NCI-H2081 treated with DMSO at 0.1 percent for 48 hours (cell line): ENCODE measurements at places on chromosomes 7 and 10.

- no peak for DNase-seq
These were observed 56.7 kb downstream of the EGFR start for GRCh38 chr7:55075464-55076021.

DNA sequence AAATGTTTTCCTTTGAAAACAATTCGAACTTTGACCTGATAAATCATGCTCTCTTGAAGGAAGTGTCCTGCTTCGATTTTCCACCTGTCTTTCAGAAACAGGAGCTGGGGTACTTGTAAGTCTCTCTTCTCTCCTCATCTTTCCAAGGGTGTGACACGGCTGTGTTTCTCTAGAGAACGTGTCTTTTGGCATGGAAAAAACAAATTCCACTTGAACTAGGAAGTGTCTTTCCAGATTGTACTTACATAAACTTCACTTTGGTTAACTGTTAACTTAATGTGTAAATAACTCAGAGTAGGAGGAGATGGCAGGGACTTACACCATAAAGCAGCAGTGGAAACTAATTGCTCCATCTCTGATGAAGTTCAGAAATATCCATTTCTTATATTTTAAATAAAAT is 4.2 kb upstream of the CALCR start:
- DNase-seq: no peak

DNA sequence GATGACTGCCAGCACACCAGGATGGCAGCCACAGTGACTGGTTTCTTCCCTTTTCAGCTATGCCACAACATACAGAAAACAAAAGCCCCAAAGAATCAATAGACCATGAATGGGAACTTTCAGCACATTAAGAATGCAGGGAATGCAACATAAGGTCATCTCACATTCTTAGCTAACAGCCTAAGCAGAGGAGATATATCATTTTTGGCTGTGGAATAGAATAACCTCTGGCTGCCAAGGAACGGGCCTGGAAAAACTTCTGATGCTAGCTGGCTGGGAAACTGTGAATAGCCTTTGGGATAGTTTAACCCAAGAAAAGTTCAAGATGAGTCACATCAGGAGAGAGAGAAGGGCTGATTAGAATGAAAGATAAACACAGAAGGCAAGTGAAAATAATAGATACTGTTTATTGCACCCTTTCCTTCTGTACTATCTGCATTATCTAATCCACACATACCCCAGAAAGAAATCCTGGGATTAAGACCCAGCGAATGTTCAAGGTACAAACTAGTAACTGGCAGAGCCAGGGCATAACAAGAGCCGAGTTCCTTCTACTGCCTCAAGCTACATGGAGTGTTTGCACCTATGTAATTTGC is 169.2 kb downstream of the SEMA3A start:
- no peak for DNase-seq

GRCh38 chr10:128714644-128715415 is 588.6 kb upstream of the MKI67 start:
- DNase-seq: no peak

DNA sequence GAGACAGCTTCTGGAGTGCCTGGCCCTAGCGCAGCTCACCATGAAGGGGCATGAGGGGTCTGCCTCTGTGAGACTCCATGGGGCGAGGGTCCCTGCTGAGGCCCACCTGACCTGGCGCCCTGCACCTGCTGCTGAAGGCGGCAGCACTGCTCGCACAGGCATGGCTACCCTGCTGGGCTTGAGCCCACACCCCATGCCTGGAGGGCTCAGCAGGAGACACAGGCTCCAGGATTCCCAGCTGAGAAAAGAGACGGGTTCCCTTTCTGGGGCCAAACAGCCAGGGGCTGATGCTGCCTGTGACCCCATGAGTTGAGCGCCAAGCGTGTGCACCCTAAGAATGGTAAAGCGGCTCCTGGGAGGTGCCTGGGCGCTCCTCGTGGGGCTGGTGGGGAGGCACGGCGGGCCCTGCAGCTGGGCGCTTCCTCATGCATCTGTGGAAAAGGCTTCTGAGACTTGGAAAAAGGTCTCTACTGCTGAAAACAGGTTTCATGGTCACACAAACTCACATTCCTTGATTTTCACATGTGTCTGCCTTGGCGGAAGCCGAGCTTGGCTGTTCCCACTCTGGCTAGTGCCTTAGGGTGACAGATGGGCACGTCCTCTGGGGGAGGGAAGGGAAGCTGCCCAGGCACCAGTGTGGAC is 233.4 kb downstream of the ZMYND11 start:
- DNase-seq: no peak

DNA sequence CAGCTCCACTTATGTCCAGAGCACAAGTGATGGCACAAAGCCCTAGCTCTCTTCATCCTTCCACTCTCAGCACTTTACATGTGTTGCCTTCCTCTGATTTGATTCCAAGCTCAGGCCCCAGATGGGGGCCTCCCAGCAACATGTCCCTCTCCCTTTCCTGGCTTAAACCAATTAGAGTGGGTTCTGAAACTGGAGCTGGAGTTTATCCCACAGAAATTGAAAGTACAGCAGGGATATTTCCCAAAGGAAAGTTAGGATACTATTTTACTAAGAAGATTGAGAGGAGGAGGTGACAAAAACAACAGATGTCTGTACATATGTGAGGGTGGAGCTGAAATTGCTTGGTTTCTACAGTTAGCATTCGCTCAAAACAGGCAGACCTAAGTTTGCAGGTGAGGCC is 724.6 kb downstream of the AUTS2 start:
- no peak for DNase-seq

- no peak for DNase-seq
These were observed 25.3 kb downstream of the DENND11 start for GRCh38 chr7:141676618-141677017.

DNA sequence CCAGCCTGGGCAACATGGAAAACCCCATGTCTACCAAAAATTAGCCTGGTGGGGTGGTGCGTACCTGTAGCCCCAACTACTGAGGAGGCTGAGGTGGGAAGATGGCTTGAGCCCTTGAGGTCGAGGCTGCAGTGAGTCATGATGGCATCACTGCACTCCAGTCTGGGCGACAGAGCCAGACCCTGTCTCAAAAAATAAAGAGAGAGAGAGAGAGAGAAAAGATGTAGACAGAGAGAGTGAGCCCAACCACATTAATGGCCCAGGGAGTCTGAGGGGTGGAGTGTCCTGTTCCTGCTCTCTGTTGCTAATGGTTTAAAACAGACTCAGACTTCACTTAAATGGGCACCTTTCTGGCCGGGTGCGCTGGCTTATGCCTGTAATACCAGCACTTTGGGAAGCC is 455.7 kb upstream of the GALNT17 start:
- DNase-seq: no peak

DNA sequence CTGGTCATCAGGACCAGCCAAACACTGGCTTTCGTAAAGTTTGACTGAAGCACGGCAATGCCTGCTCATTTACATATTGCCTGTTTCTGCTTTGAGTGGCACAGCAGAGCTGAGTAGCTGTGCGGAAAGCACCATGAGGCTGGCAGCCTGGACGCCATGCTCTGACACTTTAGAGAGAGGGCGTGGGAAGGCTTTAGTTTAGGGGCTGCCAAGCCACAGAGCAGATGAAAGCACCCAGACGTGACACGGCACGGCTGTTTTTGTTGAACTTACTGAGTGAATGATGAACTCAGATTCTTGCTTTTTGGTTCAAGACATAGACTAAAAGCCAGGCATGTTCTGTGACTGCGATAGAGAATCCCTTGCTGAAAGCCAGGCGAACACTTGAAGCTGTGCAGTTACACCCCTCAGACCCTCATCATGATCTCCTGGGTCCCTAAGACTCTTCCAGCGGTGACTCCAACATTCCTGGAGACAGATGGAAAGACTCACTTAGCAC is 182.1 kb downstream of the ZMYND11 start:
- no peak for DNase-seq

DNA sequence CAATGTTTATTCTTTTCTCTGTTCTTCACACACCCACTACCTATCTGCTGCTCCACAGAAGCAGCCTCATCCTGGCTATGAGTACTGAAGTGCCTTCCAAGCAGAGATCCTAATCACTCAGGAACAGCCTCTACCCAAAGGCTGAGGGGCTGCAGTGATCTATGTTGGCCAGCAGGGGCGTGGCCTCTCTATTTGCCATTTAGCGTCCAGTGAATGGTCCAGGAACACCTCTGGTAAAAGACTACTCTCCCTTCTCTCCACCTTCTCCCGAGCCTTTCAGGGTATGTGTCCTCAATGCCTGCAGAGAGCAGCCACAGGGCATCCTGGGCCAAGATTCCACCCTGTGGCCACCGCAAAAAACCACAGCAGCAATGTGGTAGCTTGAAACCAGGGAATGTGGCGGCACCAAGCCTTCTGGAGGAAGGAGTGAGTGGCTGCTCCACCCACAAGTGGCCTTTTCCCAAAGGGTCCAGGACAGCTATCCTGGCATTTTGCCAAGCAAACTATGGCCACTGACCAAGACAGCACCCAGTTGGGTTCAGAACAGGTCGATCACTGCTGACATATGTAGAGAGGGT is 70.9 kb downstream of the SYPL1 start:
- DNase-seq: no peak

GRCh38 chr10:1180836-1181235 is 124.7 kb downstream of the WDR37 start:
- no peak for DNase-seq

DNA sequence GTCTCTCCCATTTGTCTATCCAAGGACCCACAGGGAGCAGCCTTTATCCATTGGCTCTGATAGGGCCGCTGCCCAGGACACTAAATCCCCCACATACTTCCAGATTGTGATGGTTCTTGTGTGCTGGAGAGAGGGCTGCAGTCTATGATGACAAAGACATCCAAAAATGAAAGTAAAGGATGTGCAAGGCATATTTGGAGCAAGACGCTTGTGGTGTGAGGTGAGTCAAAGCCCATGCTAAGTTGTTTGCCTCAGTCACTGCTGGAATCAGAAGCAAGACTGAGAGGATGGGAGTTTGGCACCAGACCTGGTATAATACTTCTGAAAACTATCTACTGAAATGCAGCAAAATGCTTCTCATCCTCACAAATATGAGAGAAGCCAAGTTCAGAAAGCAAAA is 22.7 kb downstream of the ZNF22 start:
- no peak for DNase-seq

GRCh38 chr10:4663162-4663992 is 162.6 kb upstream of the AKR1E2 start:
- DNase-seq: no peak

DNA sequence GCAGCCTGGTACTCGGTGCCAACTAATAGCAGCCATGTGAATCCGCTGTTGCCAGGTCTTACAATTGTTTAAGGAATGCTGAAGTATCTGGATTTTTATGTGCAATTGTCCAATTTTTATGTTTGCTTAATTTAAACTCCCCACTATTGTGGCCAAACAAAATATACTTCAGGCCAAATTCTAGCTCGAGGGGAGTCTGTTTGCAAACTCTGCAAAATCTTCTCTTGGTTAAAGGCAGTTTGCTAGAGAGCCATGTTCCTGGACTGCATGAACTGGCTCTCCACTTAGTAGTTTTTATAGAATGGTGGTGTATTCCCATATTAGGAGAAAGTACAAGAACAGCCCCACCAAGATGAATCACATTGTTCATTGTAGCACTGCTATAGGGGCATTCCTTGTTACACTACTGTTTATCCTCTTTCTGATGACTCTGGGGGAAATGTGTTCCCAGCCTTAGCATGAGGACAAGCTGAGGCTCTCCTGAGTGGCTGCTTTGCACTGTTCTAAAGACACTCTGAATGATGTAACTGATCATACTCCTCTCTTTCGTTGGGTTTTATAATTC is 178.0 kb upstream of the GLI3 start:
- no peak for DNase-seq

- no peak for DNase-seq
These were observed 128.3 kb downstream of the CCDC3 start for GRCh38 chr10:12873172-12873571.

DNA sequence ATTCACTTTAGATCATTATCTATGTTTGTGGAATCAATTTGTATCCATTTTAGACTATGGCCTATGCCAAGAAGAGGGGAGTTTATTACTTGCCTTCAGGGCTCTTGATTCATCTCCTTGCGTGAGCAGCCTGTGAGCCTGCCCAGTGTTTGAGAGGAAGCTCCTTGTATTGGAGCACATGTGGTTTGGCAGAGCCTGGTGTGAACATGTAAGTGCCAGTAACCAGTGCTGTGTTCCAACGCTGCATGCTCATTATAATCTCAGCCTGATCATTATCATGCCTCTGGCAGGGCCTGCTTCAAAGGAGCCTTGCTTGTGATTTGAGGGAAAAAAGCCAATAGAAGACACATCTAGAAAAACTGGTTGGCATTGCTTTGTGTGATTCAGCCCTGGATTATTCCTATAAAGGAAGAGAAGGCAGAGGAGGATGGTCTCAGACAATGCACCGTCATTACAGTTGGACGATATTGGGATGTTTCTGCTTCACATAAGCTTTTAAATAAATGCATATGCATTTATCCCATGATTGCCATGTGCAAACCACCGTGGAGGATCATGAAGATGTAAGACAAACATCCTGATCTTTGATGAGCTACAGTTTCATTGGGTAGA is 203.4 kb upstream of the AHR start:
- no peak for DNase-seq

- no peak for DNase-seq
These were observed 3.6 kb downstream of the FIGNL1 start for GRCh38 chr7:50446542-50446960.

DNA sequence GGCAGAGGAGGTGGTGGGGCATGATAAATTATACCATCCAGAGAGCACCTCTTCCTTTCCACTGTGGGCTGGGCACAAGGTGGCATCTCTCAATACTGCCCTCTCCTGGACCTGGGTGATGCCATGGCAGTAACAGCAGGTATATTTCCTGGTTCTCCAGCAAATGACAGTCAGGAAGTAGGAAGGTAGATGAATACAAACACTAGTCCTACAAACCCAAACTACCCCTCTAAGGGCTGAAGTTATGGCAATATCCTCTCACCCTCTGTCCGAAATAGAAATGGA is 1004.9 kb downstream of the KCNMA1 start:
- peak; percentile 40 for DNase-seq

GRCh38 chr10:71712572-71713134 is 6.9 kb downstream of the C10orf105 start:
- DNase-seq: no peak

DNA sequence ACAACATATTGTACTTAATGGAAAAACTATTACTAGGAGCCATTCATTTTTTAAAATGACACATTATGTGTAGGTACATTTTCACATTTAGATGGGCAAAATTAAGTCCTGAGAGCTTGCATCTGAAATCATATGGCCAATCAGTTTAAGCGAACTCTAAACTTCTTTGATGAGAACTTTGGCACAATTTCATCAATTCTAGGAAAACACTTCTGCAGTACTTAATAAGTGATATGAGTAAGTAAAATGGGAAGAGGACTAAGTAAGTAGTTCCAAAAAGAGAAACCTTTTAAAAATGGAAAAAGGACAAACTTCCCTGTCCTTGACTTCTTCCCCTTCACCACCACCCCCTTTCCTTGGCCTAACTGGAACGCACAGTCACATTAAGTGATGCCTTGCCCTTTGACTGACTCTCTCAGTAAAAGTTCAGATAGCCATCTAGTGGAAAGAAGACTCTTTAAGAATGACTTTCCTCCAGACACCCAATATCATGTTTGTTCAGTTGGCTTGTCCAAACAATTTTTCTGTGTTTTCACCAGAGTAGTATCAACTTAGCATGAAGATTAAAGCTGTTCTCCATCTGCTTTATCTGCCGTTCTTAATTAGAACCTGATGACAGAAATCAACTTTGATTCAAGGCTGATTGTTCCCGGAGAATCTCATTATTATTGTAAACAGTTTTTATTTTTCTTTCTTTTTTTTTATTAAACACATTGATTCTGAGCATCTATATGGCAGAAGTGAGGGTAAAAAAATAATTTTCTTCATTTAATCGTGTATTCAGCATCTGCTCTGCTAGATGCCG is 45.1 kb downstream of the CNNM2 start:
- DNase-seq: no peak
